ENCODE measurements at places on chromosomes 2 and 18.

DNA sequence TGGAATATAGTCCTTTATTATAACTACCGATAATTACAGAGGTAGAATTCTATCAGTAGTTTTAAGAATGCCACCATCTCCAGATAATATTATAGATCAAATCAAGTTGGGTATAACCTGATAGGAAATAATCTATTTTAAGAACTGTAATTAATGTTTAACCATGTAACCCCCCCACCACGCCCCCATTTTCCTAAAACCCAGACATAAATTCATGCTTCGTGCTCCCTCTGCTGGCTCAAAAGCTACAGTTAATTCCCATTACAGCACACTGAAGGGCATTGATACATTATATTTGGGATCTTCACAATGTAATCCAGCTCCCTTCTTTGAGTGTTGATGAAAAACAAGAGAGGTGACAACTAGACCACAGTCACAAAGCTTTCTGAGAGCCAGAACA, 228.0 kb upstream of the SMAD7 start:
- no peak for DNase-seq

DNA sequence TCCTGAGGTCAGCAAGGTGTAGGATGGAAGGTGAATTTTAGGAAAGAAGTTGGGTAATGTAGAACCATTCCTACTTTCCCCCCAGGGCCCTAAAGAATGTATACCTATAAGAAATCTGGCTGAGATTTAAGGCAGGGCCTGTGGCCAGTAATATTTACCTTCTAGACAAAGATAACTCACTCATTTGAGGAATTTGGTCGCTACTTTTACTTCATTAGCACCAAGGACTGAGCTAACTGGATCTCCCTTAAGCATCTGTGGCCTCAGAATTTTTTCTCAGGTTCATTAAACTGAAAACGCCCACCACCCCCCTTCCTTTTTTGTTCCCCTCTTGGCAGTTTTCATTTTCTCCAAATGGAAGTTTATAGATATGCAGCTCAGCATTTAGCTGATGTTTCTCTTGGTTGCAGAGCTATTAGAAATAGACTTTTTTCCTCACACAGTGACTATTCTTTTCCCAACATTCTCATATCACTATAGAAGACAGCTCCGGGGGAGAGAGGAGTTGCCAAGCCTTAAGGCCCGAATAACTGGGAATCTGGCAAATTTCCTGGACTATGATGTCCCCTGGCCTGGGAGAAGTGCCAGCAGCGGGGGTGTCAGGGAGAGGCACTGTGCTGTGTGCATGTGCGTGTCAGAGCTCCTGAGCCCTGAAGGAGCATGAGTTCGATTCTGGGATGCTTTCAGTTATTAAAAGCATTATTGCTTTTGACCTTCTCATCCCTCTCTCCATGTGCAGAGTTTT, 310.9 kb downstream of the PRKCE start:
- peak; percentile 56 for DNase-seq

GRCh38 chr2:236365258-236366048, 101.2 kb upstream of the ASB18 start:
- no peak for DNase-seq

DNA sequence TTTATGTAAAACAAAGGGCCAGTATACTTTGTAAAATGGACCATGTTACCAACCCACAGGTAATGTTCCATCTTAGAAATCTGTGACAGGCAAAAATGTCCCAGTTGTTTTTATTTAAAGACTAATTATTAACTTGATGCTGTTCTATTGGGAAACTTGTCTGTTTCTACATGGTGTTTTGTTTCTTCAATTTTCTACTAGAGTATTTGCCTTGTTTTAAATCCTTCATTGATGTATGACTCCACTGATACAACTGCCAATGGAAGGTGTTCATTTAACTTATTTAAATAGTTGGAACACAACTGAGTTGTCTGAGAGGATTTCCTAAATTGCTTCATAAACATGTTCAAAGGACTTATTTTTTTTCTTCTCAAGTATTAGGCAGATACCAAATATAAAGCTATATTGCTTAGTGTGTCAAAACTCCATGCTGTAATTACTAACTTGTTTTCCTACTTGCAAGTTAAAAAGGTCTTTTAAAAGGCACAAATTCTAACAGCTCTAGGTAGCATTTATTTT, 152.0 kb upstream of the XPO1 start:
- DNase-seq, result no peak

DNA sequence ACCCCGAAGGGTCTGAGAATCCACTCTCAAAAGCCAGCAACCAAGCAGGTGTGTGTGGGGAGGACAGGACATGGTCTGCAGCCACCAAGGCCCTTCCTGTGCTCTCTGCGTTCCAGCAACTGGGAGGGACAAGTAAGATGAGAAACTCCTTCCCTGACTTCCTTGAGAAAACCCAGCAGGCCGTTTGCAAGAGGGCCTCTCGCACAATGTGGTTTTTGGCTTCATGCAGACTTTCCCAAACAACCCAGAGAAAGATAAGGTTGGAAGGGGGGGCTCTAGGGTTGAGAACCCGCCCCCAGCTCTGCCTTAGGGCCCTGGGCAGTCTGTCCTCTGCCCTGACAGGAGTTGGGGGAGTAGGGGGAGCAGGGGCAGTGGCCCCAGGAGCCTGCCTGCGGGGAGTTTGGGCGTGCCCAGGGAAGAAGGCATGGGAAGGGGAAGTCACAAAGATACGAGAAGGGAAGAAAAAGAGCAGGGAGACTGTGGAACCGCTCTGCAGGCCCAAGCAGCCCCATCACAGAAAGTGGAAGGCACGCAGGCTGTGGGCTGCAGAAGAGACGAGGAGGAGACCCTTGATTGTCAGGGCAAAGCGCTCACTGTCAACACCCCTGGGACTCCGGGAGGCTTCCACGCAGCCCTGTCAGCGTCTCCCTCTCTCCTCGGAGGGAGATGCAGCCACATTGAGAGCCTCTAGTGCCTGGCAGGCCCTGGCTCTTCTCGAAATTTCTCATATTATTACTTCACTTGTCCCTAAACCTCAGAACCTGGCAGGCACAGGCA, 99.8 kb downstream of the SMAD7 start:
- no peak for DNase-seq

- no peak for DNase-seq
These were observed 92.1 kb downstream of the ADAM23 start for GRCh38 chr2:206535260-206535986.
